ENCODE measurements at places on chromosomes 4 and X.

DNA sequence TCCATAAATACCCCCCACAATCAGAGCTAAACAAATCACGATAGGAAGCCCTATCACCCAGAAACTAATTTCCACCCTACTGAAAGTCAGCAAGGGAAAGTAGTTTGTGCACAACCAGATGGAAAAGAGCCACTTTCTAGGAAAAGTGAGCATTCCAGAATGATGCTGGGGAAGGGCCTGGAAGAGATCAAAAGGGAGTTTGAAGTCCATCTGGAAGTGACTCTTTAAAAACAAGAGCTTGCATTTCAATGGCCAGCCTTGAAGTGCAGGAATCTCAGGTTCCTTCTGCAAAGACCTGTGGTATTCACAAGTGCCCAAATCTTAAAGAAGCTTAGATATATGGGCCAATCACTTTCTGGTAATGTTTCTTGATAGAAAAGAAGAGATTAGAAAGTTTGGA lies 97.0 kb upstream of the LDB2 start:
- DNase-seq, result no peak

DNA sequence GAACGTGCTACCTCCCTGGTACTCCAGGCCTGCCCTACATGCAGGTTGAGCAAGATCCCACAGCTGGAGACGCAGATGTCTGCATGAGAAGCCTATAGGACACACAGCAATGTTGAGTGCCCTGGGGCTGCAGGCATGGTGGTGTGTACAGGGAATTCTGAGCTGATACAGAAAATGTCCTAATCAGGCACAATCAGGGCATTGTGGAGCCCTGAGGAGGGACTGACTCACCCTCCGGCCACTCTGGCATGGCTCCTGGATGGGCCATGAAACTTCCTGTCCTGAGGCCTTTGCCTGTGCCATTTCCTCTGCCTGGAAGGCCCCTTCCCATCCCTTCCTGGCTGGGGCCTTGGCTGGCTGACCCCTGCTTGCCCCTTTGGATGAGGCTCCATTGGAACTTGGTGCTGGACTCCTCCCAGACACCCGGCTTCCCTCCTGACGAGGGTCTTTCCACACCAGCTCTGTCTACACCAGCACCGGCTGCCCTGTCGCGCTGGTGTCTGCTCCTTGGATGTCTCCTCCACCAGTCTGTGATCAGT lies 16.7 kb upstream of the AFAP1 start:
- DNase-seq, result no peak

DNA sequence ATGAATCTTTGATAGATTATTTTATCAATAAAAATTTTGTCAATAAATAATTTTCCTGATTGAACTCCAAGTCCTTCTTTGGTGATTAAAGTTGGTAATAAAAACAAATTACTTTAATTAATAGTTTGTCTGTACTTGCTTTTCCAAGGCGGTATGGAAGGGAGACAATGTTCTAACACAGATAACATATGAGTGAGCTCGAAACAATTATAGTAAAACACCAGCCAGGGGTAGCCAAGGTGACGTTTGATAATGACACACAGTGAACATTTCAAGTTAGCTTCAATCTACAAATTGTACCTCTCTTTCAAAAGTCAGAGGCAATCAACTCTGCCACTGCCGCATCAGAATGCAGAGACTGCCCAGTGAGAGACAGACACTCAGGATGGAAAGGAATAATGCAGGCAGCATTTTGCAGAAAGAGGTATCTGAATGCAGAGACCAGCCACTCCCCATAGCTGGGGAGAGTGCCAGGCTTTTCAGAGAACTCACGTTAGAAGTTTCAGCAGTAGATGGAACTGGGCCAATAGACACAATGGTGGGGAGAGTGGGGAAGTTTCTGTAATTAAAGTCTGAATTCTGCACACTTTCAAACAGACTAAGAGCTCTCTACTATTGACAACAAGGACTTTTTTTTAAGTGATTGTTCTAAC lies 18.1 kb upstream of the ATOH1 start:
- DNase-seq, result no peak

GRCh38 chr4:142150483-142150882 lies 514.1 kb downstream of the IL15 start:
- no peak for DNase-seq

- DNase-seq, result no peak
These were observed 143.8 kb downstream of the ACTRT1 start for GRCh38 chrX:127908384-127908783.

- DNase-seq, result no peak
These were observed 290.0 kb upstream of the DIAPH2 start for GRCh38 chrX:96394598-96394997.

GRCh38 chr4:181970366-181970765 lies 272.8 kb upstream of the TENM3 start:
- DNase-seq, result no peak

DNA sequence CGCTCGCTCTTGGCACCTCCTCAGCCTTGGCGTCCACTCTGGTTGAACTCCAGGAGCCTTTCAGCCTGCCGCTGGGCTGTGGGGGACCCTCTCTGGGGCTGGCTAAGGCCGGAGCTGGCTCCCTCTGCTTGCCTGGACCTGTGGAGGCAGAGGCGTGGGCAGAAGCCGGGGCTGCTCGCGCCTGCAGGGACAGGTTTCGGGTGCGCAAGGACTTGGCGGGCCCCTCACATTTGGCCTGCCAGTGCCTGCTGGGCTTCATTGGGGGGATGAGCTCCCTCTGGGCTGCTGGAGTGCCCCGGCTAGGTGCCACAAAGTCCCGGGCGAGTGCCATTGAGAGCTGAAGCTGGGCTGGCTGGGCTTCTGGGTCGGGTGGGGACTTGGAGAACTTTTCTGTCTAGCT lies 371.7 kb downstream of the FAM133A start:
- DNase-seq, result no peak

DNA sequence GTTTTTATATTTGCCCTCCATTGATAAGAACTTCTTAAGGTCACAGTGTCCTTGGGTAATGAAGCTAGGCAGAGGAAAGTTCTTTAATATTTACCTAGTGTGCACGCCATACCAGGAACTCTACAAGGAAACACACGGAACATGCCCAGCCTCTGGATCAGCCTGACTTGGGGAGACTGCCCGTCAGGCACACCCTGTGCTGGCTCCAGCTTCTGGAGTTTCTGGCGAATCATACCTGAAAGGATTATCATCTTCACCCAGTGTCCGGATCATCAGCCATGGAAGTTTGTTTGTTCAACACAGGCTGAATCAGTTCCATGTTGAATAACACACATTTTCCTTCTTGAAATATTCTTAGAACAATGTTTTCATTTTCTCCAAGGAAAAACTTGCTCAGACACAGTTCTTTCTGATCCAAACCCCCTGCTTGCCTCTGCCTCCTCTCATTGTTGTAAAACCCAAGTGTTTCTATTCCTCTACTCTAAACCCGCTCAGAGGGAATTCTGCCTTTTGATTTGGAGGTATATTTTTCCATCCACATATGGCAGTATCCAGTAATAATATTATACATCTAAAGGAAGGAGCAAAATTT lies 176.7 kb downstream of the SHROOM3 start:
- no peak for DNase-seq

DNA sequence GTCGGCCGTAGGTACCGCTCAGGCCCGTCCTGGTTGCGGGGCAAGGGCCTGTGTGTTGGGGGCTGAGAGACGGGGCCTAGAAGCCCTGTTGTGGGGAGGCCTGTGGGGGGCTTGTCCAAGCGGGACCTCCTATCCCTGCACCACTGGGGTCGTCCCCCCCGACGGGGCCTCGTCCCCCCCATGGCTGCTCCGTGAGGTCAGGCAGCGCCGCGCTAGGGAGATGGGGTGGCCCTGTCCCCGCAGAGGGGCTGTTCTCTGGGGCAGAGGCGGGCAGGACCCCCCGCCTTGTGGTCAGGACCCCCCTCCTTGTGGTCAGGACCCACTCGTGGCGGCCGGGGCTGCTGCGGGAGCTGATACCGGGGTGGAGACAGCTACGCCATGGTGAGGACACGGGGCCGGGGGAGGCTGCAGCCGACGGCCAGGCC lies 12.1 kb upstream of the GTPBP6 start:
- no peak for DNase-seq

DNA sequence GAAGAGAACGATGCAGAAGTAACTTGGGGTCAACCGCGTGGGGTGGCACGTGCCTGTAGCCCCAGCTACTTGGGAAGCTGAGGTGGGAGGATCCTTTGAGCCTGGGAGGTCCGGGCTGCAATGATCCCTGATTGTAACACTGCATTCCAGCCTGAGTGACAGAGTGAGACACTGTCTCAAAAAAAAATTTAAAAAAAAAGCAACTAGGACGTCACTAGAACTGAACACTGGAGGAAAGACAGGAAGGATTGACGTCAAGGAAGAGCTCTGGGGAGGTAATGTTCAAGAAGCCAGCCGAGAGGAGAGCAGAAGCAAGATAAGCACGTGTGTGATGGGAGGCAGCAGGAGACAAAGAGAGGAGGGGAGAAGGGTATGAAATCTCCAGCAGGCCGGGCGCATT lies 28.7 kb downstream of the S100G start:
- DNase-seq, result no peak

- no peak for DNase-seq
These were observed 160.3 kb upstream of the ANK2 start for GRCh38 chr4:112889199-112889598.

- DNase-seq, result no peak
These were observed 26.9 kb upstream of the TMPRSS11B start for GRCh38 chr4:68272380-68272779.

DNA sequence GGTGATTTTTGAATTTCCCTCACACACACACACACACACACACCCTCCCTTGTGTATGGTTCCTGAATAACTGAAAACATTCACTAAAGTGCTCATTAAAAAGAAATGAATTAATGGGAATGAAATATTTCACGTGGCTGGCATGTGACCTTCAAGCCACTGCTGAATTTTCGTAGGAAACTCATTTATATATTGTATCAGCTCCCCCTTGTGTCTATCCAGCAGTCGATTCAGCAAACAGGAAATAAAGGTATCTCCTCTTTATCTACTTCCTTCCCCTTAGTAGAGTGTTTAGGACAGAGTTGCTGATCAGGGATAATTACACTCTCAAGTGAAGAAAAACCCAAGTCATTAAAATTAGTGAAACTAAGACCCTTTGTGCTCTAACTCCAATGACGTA lies 912.6 kb upstream of the LCORL start:
- no peak for DNase-seq

- DNase-seq, result no peak
These were observed 9.8 kb downstream of the DCAF8L2 start for GRCh38 chrX:27599928-27600327.

- DNase-seq, result no peak
These were observed 96.2 kb downstream of the UGT8 start for GRCh38 chr4:114694770-114695169.

DNA sequence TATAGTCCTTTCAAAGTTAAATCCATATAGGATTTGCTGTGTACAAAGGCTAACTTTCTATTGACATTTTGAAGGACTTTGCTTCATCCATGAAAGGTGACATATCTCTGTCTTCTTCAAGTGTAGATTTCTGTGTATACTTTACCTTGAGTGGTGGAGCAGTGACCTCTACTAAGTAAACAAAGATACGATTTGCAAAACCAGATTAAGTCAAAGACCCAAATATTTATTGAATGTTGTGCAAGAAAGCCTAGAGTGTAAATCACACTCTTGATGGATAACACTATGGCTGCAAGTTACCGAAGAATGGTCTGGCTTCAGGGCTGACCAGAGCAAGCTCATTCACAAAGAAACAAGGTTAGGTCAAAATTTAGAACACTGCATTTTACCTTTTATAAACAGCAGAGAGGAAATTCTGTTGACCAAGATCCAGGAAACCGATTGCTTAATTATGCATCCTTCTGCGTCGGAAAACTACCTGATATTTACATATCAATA lies 5.4 kb upstream of the FGG start:
- DNase-seq, result no peak

- DNase-seq, result no peak
These were observed 905.3 kb upstream of the INTU start for GRCh38 chr4:126727461-126727860.

- DNase-seq, result no peak
These were observed 10.0 kb upstream of the RGN start for GRCh38 chrX:47068214-47068613.

DNA sequence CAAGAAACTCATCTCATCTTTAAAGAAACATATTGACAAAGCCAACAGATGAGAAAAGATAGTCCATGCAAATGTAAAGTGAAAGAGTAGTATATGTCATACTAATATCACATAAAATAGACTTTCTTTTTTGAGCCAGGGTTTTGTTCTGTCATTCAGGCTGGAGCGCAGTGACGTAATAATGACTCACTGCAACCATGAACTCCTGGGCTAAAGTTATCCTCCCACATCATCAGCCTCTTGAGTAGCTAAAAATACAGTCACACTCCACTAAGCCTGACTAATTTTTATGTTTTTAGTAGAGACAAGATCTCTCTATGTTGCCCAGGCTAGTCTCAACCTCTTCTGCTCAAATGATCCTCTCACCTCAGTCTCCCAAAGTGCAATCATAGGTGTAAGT lies 51.8 kb upstream of the TRAM1L1 start:
- DNase-seq, result no peak

DNA sequence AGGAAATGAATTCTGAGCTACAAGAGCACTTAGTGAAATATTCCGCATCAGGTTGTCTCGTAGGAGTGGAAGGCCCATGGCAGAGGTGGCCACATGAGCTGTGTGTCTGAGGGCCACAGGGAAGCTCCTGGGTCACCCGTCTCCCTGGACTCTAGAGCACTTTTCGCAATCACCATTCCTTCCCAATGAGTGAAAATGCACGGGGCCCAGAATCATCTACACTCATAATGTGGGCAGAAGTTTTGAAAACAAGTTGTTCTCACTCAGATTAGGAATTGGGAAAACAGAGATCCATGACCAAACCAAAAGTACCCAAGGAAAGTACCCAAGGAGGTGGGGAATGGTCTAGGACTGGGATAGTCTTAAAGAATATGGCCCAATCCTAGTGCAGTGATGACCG lies 94.4 kb downstream of the SCD5 start:
- no peak for DNase-seq
